ENCODE measurements at places on chromosomes 6 and 20.
A peak's percentile ranks its signal among the peaks of the same experiment; 100 is the strongest.

GRCh38 chr6:113481458-113481857, 375.7 kb upstream of the MARCKS start:
- peak; percentile 57 for DNase-seq

GRCh38 chr6:152353440-152353839, 283.7 kb downstream of the SYNE1 start:
- no peak for DNase-seq

DNA sequence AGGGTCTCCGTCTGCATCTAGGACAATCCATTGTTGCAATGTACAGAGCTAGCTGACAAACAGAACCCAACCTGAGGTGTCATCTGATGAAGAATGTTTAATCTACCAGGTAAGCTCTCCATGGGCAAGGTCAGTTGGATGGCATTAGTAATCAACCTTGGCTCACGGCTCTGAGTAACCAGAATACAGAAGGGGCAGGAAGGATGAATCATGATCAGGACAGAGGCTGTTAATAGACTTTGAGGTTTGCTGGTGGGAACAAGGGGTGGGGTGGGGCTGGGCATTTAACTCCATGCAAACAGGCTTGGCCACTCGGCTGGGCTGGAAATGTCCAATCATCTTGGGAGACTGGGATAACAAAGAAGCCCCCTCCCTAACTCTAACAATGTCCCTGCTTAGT, 77.1 kb upstream of the MRPS10 start:
- DNase-seq: peak; percentile 41

- DNase-seq: peak; percentile 68
Measured at GRCh38 chr6:132400883-132401617, at the start of gene MOXD1. MOXD1 (minus strand) TSS chr6:132401475; CDS start chr6:132401426, 49 bp downstream.

- DNase-seq: no peak
Measured at GRCh38 chr6:42226645-42227143, 9.0 kb upstream of the MRPS10 start.

GRCh38 chr20:33893314-33893713, 82.2 kb downstream of the CHMP4B start:
- peak; percentile 69 for DNase-seq

- no peak for DNase-seq
Measured at GRCh38 chr6:149455031-149455732, 29.6 kb downstream of the ZC3H12D start.

- DNase-seq: no peak
Measured at GRCh38 chr6:37889486-37889885, 70.0 kb downstream of the ZFAND3 start.

DNA sequence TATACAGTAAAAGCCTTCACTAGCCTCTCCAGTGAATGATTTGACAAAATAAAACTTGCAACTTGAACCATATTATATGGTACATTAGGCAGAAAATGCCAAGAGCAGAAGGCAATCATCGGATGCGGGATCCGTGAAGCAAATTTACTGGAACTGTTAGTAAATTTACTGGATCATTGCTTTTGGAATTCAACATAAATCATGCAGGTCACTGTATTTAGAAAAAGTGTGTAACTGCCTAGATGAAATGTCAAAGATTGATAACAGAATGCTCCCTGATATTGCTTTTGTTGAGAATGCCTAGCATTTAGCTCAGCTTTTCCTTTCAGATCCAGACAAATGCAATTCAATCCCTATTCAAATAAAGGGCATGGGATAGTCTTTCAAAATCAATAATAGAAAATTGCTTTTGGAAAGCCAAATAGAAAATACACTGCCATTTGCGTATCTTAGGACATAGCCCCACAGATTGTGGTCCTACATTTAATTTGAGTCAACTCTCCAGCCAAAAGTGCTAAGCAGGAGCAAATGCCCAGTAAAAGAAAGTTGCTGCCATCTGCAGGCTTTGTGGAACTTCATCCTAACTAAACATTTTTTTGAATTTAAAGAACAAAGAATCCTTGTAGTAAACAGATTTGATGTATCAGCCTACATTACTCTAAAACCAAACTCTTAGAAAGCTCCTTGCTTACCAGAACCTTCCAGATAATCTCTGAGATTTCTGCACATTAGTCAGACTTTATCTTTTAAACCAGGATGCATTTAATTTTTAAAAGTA, 109.5 kb upstream of the HSF2 start:
- DNase-seq: no peak

GRCh38 chr6:33073431-33073871, at the start of gene HLA-DPA1:
HLA-DPA1 (minus strand) TSS chr6:33073649.
- DNase-seq: no peak

Data from fibroblast of skin of abdomen (primary cell).